ENCODE measurements at places on chromosomes 3 and 15.

DNA sequence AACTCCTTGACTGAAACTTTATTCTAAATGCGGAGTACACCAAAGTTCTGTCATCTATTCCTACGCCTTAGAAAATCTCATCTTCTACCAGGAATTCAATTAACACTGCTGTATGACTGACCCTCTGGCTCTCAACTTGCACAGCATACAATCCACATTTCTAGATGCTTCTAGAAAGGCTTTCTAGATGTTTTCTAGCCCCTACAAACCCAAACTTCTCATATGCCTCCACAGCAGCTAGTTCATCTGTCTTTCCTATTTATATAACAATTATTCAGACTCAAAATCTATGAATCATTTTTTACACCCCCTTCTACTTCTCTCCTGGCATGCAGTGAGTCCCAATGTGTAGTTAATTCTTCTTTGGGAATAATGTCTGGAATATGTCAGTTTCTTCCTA, 13.2 kb downstream of the INO80 start:
- DNase-seq, result no peak

- DNase-seq, result peak; percentile 30
Measured at GRCh38 chr15:28942571-28942970, 56.8 kb downstream of the APBA2 start.

GRCh38 chr3:195932418-195933043, 24.2 kb upstream of the TNK2 start:
- DNase-seq, result no peak

DNA sequence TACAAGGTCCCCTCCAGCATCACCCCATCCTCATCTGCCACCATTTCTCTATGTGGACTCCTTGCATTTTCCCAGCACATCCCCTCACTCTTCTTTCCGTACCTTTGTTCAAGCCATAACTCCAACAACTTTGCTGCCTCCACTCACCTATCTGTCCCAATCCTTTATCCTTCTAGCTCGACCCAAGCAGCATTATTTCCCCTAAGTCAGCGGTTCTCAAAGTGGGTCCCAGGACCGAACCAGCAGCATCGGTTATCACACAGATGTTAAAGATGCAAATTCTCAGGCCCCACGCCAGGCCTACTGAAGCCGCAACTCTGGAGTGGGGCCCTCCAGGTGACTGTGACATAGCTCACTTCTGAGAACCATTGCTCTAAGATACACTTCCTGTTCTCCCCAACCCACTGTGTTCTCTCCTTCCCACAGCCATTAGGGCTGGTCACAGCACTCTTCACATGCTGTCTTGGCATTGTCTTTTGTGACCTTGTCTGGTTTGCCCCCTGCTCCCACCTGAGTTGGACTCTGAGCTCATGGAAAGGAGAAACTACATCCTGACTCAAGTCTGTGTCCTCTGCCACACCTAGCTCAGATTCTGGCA, 56.2 kb downstream of the AAGAB start:
- no peak for DNase-seq

DNA sequence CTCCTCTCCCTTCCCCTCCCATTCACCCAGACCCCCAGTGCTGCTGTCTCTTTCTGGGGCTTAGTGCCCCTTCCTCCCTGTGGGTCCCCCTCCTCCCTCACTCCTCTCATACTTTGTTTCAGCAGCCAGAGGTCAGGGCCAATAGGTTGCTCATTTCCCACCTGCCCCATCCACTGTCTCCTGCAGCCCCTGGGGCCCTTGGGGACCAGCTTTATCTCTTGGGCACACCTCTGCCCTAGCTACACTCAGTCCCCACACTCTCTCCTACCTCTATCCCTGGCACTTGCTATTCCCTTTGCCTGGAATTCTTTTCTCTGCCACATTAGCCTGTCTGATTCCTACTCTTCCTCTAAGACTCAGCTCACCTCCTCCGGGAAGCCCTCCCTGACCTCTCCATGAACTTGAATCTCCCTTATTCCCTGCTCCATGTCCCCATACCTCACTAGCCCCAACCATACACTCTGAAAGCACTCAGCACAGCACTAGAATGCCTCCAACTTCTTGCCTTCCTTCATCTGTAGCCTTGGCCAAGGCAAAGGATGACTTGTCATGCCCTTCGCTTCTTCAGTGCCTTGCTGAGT, 14.6 kb downstream of the ANPEP start:
- DNase-seq, result no peak

DNA sequence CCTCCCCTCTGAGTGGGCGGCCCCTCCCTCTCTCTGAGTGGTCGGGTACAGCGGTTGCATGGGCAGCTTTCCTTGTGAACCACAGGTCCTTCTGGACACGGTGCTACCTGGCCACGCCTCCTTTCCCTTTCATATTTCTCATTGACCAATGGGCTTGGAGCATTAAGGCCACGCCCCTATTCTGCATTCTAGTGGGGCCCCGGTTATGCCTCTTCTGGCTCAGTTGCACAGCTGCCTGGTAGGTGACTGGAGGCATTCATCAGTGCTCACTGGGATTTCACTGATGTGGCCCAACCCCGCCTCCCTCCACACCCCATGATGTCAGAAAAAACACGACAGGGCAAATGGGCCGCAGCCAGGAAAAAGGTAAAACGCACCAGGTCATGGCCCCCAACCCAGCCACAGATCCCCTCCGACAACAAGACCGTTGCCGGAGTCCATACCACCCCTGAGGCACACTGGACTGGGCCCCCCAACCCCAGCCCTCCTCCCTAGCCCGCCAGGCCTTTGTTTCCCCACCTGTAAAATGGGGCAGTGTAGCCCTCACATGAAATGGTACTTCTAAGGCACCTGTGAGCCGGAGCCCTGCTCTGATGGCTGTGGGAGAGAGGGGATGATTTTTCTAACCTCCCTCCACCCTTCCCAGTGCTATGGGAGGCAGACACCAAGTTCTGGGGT, 26.3 kb downstream of the NGRN start:
- no peak for DNase-seq

DNA sequence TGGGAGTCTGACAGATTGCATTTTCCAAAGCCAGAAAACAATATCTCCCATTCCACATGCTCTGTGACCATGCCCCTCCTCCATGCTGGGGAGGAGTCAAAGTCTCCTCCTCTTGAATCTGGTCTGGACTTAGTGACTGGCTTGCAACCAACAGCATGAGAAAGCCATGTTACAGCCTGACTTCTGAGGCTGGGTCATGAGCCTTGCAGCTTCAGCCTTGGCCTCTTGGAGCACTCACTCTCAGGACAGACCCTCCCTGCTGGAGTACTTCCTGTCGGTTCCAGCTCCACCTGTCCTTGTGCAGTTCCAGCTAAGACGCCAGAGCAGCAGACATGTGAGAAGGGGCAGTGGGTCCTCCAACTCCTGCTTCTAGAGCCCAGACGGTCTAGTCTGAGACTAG, 49.7 kb upstream of the RBSN start:
- DNase-seq, result no peak

- no peak for DNase-seq
Measured at GRCh38 chr3:59106085-59106648, 56.3 kb upstream of the CFAP20DC start.

DNA sequence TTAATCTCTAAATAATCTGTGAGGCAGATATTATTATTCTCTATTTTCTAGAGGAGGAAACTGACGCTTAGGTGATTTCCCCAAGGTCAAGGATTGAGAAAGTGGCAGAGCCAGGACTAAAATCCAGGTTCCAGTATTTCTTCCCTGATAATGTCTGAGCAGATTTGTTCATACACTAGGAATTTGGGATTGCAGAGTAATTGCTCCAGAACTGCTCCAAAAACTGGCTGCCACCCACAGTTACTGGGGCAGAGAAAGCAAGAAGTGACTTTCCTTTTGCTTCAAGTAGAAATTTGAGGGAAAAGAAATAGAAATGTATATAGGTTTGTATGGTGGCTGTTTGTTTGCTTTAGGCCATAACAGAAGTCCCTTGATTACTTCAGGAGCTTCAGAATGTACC, 60.6 kb downstream of the SLC12A8 start:
- DNase-seq, result no peak

GRCh38 chr3:70242297-70242882, 70.0 kb downstream of the MDFIC2 start:
- DNase-seq, result no peak

- no peak for DNase-seq
Measured at GRCh38 chr3:77320514-77320913, 280.6 kb downstream of the ROBO2 start.

GRCh38 chr3:8810561-8810960, 41.1 kb upstream of the OXTR start:
- no peak for DNase-seq

- DNase-seq, result no peak
Measured at GRCh38 chr3:147405231-147406027, 914 bp downstream of the ZIC4 start.

GRCh38 chr3:61520966-61521628, 40.3 kb upstream of the PTPRG start:
- no peak for DNase-seq

- no peak for DNase-seq
Measured at GRCh38 chr3:69092030-69092516, 7.3 kb downstream of the ARL6IP5 start.

DNA sequence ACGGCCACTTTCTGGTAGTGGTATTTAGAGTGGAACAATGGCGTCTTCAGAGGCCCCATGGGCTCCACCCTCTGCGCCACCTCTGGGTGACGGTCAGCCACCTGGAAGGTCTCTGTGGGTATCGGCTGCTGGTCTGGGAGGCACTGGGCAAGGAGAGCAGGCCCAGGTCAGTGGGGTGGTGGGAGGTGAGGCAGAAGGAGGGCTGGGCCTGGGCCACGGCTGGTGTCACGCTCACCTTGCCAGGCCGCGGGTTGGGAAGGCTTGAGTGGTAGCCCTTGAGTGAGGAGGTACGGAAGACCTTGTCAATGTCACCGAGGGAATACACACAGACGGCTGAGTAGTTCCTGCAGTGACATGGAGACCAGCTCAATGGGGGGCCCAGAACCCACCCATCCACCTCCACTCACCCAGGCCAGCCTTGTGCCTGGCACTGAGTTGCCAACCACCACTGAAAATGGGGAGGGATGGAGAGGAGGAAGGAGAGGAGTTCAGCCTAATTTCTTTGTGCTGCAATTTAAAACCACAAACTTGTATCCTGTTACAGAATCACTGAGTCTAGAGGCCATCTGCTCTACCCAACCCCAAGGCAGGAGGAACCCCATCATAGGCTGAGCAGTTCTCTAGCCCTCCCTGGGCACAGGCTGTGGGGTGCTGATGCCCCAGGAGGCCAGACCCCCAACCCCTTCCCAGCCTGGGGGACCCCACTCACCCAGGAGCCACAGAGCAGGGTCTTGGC, 19.0 kb downstream of the SEMA7A start:
- no peak for DNase-seq

DNA sequence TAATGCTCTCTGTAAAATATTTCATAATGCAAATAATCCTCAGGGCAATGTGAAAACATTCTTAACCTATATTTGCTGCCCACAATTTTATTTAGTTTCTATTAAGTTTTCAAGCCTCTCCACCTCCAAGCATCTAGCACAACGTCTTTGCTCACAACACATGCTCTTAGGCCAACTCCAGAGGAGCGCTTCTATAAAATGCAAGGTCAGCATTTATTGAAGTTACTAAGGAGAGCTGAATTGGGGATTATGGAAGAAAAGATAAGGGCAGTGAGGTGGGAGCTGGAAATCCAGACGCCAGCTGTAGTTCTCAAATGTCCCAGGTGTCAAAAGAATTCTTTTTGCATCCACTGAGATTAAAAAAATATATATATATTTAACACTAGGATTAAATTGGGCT, 996 bp downstream of the RABL3 start:
- DNase-seq, result no peak

- DNase-seq, result no peak
Measured at GRCh38 chr3:167198949-167199600, 181.0 kb downstream of the ZBBX start.

DNA sequence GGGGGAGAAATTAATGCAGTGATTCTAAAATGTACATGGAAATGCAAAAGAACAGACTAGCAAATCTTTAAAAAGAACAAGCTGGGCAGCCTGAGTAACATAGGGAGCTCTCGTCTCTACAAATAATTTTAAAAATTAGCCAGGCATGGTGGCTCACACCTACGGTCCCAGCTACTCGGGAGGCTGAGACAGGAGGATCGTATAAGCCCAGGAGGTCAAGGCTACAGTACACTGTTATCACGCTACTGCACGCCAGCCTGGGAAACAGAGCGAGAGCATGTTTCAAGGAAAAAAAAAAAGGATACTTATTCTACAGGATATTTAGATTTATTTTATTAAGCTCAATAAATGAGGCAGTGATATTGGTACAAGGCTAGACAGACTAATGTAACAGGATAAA, 40.9 kb downstream of the STAG1 start:
- DNase-seq, result no peak

- no peak for DNase-seq
Measured at GRCh38 chr3:14362890-14363289, 39.5 kb upstream of the SLC6A6 start.

DNA sequence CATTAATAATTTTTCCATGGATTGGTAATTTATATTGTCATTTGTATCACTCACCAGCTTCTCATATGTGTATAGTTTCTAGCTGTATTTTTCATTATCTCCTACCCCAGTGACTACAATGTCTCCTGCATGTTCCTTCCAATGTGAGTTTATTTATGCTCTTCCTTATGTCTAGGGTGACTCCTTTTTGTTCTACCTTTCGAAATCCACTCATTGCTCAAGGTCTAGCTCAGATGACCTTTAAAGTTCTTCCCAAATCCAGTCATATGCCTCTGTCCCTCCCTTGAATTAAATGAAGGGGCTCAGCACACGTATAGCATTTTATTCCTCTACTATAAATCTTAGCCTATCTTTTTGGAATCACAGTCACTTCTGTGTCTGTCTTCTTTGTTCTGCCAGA, 53.0 kb downstream of the TMEM45A start:
- DNase-seq, result no peak

DNA sequence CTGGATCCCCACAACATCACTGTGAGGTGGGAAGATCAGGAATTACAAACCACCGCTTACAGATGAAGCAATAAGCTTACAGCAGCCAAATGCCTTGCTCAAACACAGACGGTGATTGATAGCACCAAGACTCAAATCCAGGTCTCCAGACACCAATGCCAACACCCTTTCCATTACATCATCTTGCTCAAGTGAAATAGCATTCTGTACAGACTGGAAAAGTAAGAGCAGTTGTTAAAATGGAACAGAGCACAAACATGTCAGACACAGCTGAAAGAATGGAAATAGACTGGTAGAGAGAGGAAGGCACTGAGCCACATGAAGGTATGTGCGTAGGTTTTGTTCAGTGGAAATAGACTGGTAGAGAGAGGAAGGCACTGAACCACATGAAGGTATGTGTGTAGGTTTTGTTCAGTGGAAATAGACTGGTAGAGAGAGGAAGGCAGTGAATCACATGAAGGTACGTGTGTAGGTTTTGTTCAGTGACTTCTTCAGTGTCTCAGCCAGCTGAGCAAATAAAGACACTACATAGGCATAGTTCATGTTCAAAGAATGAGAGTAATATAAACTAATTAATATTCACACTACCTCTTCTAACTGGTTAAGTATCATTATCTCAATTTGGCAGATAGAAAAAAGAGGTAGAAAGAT, 15.6 kb downstream of the CLDN1 start:
- no peak for DNase-seq

- DNase-seq, result no peak
Measured at GRCh38 chr15:71476823-71477222, 333.5 kb upstream of the NR2E3 start.

Measured in activated naive CD8-positive, alpha-beta T cell treated with anti-CD3 and anti-CD28 coated beads, Interleukin-2, amount 10 ng/mL, durations not matched to agents 7 days and 5 days (primary cell).